ENCODE measurements at places on chromosomes 13 and 19. TPM values are rescaled to one million over a fixed set of nuclear protein-coding genes. Genes with fewer than 3 reads are reported as not detected.
A peak's percentile ranks its signal among the peaks of the same experiment; 100 is the strongest.

GJB2 gene
- total RNA-seq: 129 TPM

- DNase-seq: no peak
These were observed 4.0 kb downstream of the EBI3 start for GRCh38 chr19:4233282-4233853.

DNA sequence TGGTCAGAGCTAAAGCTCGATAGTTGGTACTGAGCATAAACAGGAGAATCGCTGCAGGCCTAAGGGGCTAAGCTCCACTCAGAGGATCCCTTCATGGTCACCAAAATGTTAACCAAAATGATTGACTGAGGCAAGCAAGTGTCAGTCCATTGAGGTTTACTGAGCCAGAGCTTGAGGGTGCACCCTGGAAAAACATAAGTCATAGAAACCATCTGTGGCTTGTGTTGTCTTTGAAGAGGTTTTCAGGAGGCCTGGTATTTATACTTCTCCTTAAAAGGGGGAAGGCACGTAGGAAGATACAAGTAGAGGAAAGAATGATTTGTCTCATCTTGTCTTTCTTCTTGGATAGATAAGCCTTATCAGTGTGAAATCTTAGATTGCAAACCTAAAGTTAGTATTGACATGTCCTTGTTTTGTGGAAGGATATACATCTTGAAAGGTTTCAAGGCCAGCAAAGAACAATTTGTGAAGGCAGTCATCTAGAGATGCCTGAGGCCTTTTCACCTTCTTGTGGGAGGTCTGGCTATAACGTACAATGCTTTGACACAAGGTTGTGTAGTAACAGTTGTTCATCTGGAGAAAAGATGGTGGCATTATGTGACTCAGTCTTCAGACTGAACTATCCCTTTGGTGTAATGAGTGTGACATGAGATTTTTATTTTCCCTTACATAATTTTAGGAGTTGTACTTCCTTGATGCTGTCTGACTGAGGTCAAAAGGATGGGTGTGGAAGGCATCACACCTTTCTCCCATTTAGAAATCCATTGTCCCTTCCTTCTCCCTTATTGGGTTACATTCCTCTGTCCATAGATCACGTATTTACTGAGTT is 14.7 kb upstream of the CEACAM6 start:
- no peak for DNase-seq

GRCh38 chr13:28440774-28441504 is 54.0 kb downstream of the FLT1 start:
- no peak for DNase-seq

DNA sequence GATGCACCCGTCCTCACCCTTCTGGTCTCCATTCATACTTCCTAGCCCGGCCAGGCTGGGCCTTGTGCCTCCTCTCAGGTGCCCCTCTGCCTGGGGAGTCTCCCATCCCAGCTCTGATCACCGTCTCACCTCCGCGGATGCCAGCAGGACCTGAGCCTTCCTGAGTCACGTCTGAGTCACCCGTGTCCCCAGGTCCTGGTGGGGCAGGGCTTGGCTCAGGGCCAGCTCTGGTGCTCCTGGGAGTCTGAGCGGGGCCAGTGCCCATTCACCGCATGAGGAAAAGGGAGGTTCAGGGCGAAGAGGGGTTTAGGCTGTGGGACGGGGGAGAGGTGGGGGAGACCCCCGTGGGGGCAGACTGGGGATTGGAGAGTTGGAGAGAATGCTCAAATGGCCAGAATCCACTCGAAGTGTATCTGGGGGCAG is 593 bp downstream of the ATP8B3 start:
- DNase-seq: peak; percentile 89

DNA sequence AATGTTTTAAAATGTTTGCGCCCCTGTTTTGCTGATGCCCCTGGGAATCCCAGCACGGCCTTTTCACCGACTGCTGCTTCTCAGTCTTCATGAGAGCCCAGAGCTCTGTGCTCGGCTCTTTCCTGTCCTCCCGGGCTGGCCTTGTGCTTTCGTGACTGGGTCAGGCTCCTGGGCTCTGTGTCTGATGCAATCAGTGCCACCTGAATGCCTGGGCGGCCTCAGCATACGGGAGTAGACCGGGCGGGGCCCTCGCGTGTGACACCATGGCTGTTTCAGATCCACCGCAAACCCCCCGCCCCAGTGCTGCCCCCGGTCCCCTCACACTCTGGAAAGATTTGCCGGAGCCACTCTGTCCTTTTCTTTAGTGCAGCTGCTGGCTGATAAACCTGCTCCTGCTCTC is 21.4 kb downstream of the PABPC3 start:
- DNase-seq: no peak

ELANE gene
- not detected for total RNA-seq

- DNase-seq: no peak
These were observed 13.3 kb downstream of the EXOC3L2 start for GRCh38 chr19:45231891-45232290.

- no peak for DNase-seq
These were observed at the start of gene UHRF1 for GRCh38 chr19:4909156-4909896. Gene UHRF1 (plus strand): TSS chr19:4909501. CDS start chr19:4910886, 1,385 bp downstream.

RYR1 gene
- 10.7 TPM for total RNA-seq

DNA sequence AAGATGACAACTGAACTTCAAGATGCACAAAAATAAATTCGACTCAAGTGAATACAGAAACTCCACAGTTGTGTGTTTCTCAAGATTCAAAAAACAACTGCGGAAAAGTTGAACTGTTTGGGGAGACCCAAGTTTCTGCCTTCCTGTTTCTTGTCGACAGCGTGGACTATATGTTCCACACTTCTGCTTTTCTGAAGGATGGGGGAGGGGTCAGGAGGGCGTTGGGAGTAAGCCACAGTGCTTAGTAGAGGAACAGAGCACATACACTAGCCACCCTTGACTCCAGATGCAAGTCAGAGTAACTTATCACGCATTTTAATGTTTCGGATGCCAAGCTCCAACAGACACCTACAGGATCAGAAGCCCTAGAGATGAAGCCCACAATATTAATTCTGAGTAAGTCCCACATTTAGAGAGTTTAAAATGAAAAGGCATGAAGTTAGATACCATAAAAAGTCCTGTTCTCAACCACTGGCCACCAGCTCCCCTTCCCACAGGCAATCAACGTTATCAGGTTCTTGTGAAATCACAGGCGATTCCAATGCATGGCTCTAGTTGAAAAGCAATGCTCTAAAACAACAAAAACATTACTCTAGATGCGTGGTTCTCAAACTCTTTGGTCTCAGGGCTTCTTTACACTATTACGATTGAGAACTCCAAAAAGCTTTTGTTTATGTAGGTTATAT is 4.2 kb downstream of the TUBGCP3 start:
- DNase-seq: no peak

ZNF730 gene
- not detected for total RNA-seq

GRCh38 chr13:45928176-45928575 is 76.6 kb upstream of the SIAH3 start:
- DNase-seq: no peak

GRCh38 chr13:113577881-113578435 is 6.6 kb upstream of the TFDP1 start:
- DNase-seq: no peak

- DNase-seq: no peak
These were observed 16.9 kb downstream of the UBAC2 start for GRCh38 chr13:99217461-99218110.

OR7C1 gene
- 11.2 TPM for total RNA-seq

KCTD4 gene
- total RNA-seq: 0.89 TPM

DNA sequence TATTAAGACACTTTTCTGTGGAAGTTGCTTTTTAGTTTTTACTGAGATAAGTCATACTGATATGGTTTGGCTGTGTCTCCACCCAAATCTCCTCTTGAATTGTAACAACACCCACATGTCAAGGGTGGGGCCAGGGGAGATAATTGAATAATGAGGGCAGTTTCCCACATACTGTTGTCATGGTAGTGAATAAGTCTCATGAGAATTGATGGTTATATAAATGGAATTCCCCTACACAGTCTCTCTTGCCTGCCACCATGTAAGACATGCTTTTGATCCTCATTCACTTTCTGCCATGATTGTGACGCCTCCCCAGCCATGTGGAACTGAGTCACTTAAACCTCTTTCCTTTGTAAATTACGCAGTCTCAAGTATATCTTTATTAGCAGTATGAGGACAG is 1340.4 kb downstream of the SLITRK5 start:
- DNase-seq: no peak

DNA sequence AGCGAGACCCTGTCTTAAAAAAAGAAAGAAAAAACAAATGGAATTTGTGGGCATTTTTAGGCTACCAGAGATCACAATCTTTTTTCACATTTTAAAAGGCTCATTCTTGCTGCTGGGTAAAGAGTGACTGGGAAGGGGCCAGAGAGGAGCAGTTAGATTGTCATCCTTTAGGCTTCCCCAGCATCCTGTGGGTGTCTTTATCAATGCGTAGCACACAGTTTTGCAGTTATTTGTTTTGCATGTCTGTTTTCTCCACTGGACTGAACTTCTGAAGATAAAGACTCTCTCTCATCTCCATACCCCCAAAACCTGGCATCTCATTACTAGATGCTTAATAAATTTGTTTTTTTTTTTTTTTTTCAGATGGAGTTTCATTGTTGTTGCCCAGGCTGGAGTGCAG is 2.1 kb upstream of the UTP14C start:
- DNase-seq: no peak

DNA sequence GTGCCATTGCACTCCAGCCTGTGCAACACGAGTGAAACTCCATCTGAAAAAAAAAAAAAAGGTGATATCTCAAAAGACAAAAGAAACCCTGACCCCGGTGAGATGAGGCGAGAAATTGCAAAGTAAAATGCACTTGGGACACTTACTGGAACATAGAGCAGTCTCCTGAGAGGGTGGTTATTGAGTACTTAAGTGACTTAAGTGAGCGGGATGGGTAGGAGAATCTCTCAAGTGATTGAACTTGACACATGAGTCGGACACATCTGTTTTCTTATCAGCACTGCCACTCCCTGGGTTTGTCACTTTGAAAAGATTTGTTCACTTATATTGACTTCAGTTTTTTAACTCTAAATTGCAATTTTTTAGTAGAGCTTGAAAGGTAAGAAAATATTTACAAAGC is 2.8 kb downstream of the ZNF429 start:
- DNase-seq: no peak
